ENCODE measurements at places on chromosomes 1 and 21. TPM values are rescaled to one million over a fixed set of nuclear protein-coding genes. Genes with fewer than 3 reads are reported as not detected.

INSRR gene
- total RNA-seq = not detected

PAX7 gene
- total RNA-seq = 0.05 TPM

OXCT2 gene
- 0.36 TPM for total RNA-seq

GRCh38 chr1:81802457-81802706 is 1.6 kb downstream of the ADGRL2 start:
- no peak for DNase-seq

DNA sequence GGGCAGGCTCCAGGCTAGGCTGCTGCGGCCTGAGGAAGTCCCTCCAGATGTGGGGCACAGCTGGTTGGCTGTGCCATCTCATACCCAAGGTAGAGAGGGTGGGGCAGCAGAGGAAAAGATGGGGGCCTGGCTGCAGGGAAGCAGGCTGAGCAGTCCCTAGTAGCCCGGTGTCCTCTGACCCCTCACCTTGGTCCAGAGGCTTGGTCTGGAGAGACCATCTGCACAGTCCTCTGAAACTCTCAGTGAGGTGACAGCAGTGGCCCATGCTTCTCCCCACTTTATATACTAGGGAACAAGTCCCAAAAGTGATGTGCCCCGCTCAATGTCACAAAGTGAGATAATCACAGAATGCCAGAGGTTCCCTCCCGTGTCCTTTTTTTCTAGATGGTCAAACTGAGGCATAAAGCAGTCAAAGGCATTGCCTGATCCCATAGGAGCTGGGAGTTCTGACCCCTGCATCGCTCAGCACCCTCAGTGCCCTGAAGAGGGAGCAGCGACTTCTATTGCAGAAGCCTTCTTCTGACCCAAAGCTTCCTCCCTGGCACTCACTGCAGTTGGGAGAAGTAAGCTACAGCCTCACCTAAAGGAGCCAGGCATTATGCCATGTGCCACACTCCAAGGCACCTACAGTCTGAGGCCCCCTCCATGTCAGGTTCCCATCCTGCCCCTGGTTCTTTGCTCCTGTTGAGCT is 45.5 kb downstream of the TRABD2B start:
- no peak for DNase-seq

DNA sequence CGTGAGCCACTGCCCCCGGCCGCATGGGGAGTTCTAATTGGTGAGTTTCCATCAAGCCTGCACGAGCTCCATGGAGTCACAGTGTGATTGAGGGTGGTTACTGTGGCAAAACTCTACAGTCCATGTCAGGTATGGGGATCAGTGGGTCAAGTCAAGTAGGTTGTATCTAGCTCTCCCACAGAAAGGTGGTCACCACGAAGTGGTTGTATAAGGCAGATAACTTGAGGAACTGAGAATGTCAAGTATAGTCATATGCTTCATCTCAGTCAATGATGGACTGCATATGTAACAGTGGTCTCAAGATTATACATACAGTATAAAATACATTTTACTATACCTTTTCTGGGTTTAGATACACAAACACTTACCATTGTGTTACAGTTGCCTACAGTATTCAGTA is 348.6 kb upstream of the ZP4 start:
- DNase-seq = no peak

- no peak for DNase-seq
Measured at GRCh38 chr1:175394739-175395138, 202.2 kb upstream of the KIAA0040 start.

GRCh38 chr1:156337052-156337887 is 822 bp downstream of the CCT3 start:
- no peak for DNase-seq

- no peak for DNase-seq
Measured at GRCh38 chr1:63671514-63671913, 78.3 kb downstream of the PGM1 start.

DNA sequence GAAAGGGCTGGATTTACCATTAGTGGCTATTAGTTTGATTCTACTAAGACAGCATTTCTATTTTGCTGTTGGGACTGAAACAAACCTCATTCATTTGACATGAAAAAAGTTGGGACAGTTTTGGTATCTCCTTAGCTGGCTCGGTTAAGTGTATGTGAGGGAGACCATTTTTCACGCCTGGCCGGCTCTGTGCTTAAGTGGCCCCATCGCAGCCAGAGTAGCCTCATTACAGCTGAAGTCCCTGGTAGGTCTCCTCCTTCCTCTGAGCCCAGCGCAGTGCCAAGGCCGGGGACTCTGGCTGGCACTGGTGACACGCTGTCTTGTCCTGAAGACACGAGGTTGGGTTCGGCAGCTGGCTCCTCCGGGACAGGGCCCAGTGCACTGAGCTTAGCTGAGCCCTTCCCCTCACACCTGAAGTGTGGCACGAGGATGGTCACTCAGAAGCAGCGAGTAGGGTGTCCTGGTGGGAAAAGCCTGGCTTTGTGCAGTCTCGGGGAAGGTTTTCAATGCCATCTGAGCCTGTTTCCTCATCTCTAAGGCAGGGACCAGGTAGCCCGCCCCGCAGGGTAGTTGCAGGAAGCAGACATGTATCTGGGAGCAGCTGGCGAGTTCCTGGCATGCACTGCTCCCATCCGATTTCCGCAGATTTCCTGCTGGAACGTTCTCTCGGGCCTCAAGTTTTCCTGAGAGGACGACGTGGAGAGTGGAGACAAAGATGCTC is 196.5 kb downstream of the DYRK1A start:
- no peak for DNase-seq

GRCh38 chr1:218874313-218874712 is 299.4 kb upstream of the LYPLAL1 start:
- peak; percentile 94 for DNase-seq
